ENCODE measurements at places on chromosomes 11 and 22. TPM values are rescaled to one million over a fixed set of nuclear protein-coding genes. Genes with fewer than 3 reads are reported as not detected.

GRCh38 chr11:73660497-73661034 lies 14.2 kb downstream of the PLEKHB1 start:
- DNase-seq, result no peak

GRCh38 chr11:126318574-126319373 lies 14.9 kb downstream of the DCPS start:
- DNase-seq, result no peak

- DNase-seq, result no peak
These were observed 17.8 kb downstream of the LIF start for GRCh38 chr22:30228509-30229359.

- no peak for DNase-seq
These were observed 449.6 kb downstream of the MIAT start for GRCh38 chr22:27106985-27107384.

DNA sequence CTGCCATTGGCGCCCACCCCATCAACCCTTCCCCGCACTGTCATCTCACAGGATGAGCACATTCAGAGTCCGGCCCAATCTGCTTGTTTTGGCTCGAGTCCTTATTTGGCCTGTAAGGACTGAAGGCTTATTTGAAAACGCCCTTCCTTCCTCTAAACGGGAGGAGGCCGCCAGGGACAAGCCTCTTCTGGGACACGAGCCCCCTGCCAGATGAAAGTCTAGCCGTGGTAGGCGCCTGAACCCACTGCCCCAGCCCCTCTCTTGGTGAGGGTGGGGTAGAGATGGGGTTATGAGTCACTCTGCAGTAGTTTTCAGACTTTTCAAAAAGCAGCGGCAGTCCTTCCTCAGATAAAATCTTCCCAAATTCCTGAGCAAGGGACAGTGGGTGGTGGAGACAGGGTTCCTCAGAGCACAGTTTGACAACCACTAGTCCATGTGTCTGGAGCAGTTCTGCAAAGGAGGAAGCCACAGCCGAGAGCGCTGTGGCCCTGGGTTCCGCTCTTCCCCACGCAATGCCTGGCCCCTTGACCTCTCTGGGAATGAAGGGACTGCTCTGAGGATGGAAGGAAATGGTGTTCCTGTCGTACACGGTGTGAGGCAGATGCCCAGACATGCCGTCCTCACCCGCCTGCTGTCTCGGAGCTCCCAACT lies 57.0 kb downstream of the MYH9 start:
- no peak for DNase-seq

DNA sequence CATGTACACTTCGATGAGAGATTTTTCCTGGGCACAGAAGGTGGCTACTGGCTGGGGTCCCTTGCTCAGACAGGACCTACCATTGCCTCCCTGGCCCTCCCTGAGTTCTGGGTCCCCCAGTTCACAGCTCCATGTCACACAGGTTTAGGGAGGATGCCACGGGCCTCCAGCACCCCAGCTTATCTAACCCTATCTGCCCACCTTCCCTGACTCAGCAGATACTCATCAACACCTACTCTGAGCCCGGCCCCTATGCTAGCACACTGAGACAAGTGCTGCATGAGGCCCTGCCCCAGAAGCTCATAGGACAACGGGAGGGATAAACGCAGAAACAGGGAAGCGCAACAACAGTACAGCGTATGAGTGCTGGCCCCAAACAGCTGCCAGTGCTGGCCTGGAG lies 9.6 kb downstream of the NAGA start:
- DNase-seq, result no peak

Gene PPFIBP2
- total RNA-seq, result 15.2 TPM

Gene TPH1
- 0.43 TPM for total RNA-seq

Gene PRR33
- not detected for total RNA-seq

Measured in GM23338 (cell line).